ENCODE measurements at places on chromosomes 4 and X.

- DNase-seq: no peak
These were observed 290.7 kb upstream of the TENM3 start for GRCh38 chr4:181952478-181952877.

- no peak for DNase-seq
These were observed 107.8 kb upstream of the CBLL2 start for GRCh38 chrX:22164770-22165388.

GRCh38 chr4:26331380-26331950 is 10.7 kb downstream of the RBPJ start:
- no peak for DNase-seq

DNA sequence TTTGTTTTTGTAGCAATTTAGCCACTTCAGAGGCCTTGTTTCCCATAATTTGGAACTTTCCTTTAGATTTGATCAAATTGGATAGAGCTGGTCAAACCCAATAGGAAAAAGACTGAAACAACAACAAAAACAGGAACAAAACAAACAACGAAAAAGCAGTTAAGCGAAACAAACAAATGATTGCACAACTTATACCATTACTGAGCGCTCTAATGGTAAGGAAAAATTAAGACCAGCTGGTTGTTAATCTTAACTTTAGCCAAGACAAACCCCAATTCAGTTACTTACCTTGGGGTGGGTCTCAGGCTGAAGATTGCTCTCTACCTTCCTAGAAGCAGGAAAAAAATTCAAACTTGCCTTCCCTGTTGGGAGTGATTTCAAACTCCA is 38.3 kb downstream of the SPCS3 start:
- no peak for DNase-seq

- no peak for DNase-seq
These were observed 95.5 kb downstream of the CXCL13 start for GRCh38 chr4:77701121-77701520.

DNA sequence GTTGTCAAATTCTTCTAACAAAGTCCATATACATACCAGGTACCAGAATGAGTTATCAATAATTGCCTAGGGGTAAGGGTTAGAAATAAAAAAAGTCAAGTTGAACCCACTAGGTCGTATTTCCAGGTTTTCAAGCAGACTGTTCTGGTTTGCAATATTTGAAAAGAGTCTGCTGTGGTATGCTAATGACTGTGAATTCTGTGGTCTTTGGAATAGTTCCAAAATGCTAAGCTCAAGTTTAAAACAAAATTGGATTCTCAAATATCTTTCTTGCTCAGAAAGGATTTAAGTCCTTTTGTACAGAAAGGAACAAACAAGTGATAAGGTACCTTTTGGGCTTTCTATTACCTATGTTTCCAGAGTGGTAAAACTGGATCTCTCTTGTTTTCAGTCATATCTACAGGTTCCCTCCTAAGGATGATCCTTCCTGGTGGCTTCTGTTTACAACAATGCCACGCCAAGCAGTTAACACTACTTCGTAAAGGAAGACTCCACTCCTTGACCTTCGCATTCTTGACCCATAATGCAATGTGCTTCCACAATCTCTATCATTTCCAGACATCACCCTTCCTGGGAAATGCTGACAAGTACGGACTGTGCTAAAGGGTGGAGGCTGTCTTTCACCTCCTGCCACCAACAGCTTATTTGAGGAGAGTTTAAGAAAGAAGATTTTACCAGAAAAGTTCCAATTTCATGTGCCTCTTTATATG is 531.7 kb upstream of the FTHL17 start:
- DNase-seq: no peak

GRCh38 chr4:48778431-48779094 is 1.5 kb downstream of the FRYL start:
- DNase-seq: no peak

DNA sequence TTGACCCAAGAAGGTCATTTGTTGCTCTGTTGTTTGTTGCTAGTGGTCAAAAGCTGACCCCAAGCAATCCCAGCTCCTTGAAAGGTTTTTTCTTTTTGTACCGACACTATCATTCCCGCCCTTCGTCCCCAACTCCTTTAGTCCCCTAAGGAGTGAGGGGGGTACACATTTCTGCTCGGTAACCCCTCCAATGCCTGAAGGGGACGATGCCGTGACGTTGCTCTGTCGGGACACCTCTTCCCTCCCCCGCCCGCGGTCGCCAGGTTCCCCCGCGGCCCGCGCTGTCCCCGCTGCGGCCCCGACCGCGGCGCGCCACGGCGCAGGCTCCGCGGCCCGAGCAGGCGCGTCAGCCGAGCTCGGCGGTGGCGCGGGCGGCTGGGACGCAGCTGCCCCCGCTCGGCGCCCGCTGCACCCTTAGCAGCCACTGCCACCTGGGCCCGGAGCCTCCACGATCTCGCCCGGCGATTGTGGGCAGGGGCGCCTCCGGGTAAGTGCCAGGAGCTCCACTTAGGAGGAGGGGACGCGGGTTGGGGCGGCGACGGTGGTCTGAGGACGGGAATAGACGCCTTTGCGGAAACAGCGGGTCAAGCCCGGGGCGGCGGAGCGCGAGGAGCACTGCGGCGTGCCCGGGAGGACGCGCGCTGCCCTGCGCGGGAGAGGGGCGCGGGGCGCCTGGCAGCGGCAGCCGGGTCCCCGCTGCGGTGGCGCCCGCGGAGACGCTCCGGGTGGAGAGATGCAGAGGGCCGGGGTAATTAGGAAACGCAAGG is at the start of gene GLRB:
Gene GLRB, plus strand, starts transcription at position 340 of the 767 bp plus-strand sequence. CDS start 1,875 bp downstream, outside the sequence.
- DNase-seq: no peak

GRCh38 chrX:13868591-13868990 is 51.7 kb upstream of the GPM6B start:
- no peak for DNase-seq

All from vagina (tissue), 2 donors.